ENCODE measurements at places on chromosomes 5 and 9. TPM values are rescaled to one million over a fixed set of nuclear protein-coding genes. Genes with fewer than 3 reads are reported as not detected.

- no peaks in the 10 kb centered on the region for H3K4me1 ChIP-seq
- no peak overlapping the region for H3K27ac ChIP-seq
- DNase-seq: no peak
- no peaks in the 10 kb centered on the region for H3K36me3 ChIP-seq
- H3K4me3 ChIP-seq: no peak overlapping the region
- no peaks in the 10 kb centered on the region for H3K27me3 ChIP-seq
Measured at GRCh38 chr9:4237748-4238511, 61.9 kb downstream of the GLIS3 start.

DNA sequence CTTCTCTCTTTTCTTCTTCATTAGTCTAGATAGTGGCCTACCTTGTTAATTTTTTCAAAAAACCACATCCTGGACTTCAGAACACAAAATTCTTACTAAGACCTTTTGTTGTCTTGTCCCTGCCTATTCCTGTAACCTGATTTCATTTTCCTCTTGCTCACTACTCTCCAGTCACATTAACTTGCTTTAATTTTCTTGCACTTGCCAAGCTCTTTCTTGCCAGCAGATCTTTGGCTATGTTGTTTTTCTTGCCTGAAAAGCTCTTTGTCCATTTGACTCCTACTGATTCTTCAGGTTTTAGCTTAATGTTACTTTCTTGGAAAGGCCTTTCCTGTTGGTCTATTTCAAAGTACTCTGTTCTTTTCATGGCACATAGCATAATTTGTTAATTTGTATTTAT is 356.8 kb downstream of the OSTF1 start:
- H3K4me3 ChIP-seq: no peak overlapping the region
- no peaks in the 10 kb centered on the region for H3K36me3 ChIP-seq
- H3K4me1 ChIP-seq: no peaks in the 10 kb centered on the region
- H3K27me3 ChIP-seq: no peaks in the 10 kb centered on the region
- no peak for DNase-seq

DNA sequence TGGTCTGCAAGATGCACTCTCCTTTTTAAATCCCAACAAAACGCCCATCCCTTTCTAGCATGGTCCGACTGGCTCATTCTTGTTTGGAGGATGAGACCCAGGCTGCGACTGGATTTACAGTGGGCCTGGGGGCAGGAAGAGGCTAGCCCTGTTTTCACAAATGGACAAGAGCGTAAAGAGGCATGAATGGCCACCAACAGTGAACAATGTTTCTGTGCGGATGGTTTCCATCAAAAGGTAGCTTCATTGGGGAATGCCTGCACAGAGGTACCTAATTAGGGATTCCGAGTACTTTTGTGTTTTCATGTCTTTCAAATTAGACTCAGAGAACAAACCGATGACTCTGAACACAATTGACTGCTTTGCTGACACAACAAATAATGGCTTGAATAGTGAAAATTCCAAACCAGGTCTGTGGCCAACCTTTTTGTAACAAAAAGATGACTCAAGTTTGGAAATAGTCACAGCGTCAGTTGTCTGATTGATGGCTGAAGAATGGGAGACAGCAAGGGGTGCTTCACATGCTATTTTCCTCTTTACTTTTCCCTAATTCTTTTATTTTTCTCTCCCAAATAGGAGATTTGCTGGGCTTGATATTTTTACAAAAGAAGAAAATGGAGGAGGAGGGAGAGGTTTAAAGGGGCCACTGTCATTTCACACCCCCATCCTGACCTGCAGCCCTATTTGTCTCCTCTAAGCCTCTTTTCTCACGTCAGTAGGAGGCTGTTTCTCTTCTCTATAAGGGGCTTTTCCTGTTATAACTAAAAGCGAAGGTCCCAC is 208.1 kb upstream of the S1PR3 start:
- H3K27me3 ChIP-seq: no peaks in the 10 kb centered on the region
- no peak for DNase-seq
- peaks cover 16% of the 10 kb centered on the region for H3K4me1 ChIP-seq
- H3K27ac ChIP-seq: no peak overlapping the region
- no peak overlapping the region for H3K4me3 ChIP-seq

Gene OR1L6
- not detected for total RNA-seq

DNA sequence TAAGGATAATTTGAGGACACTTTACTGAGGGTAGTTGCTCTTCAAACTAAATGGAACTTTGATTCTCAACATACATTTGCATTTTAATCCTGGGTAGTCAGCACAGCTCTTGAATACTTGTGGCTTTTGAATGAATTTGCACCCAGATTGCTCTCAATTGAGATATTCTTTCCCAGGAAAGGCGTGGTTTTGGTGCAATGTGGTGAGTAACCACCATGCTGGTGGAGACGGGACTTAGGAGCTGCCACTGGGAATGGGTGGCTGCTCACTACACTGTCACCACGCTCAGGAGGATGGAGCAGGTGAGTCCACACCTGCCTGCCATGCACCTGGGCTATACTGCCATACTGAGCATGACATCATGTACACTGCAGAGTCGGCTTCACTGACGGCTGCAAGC is 99.2 kb downstream of the IRX1 start:
- no peaks in the 10 kb centered on the region for H3K27me3 ChIP-seq
- H3K4me1 ChIP-seq: no peaks in the 10 kb centered on the region
- DNase-seq: no peak
- no peak overlapping the region for H3K4me3 ChIP-seq
- no peaks in the 10 kb centered on the region for H3K36me3 ChIP-seq

GRCh38 chr5:37801521-37801920 is 38.3 kb downstream of the GDNF start:
- no peaks in the 10 kb centered on the region for H3K4me1 ChIP-seq
- no peak overlapping the region for H3K27ac ChIP-seq
- H3K36me3 ChIP-seq: no peaks in the 10 kb centered on the region
- H3K27me3 ChIP-seq: no peaks in the 10 kb centered on the region
- DNase-seq: no peak

Gene ANXA1
- total RNA-seq: 90.1 TPM

GRCh38 chr9:21053851-21054250 is 22.4 kb upstream of the HACD4 start:
- no peaks in the 10 kb centered on the region for H3K4me1 ChIP-seq
- no peak overlapping the region for H3K27ac ChIP-seq
- H3K27me3 ChIP-seq: no peaks in the 10 kb centered on the region
- no peak overlapping the region for H3K4me3 ChIP-seq

Gene INSL6
- not detected for total RNA-seq

GRCh38 chr9:125839317-125839716 is 92.1 kb downstream of the PBX3 start:
- H3K36me3 ChIP-seq: no peaks in the 10 kb centered on the region
- DNase-seq: no peak
- no peaks in the 10 kb centered on the region for H3K27me3 ChIP-seq
- peaks cover 35% of the 10 kb centered on the region for H3K4me1 ChIP-seq

- H3K27ac ChIP-seq: peak overlapping the region; percentile 94
- no peaks in the 10 kb centered on the region for H3K27me3 ChIP-seq
- H3K4me3 ChIP-seq: peak overlapping the region; percentile 91
- H3K36me3 ChIP-seq: no peaks in the 10 kb centered on the region
Measured at GRCh38 chr9:33043671-33044070, 18.6 kb downstream of the DNAJA1 start.

Gene SPACA9
- total RNA-seq: 11.4 TPM

- H3K4me1 ChIP-seq: no peaks in the 10 kb centered on the region
- H3K27me3 ChIP-seq: no peaks in the 10 kb centered on the region
- no peaks in the 10 kb centered on the region for H3K36me3 ChIP-seq
- H3K27ac ChIP-seq: no peak overlapping the region
Measured at GRCh38 chr5:90051756-90052155, 357.8 kb downstream of the CETN3 start.

DNA sequence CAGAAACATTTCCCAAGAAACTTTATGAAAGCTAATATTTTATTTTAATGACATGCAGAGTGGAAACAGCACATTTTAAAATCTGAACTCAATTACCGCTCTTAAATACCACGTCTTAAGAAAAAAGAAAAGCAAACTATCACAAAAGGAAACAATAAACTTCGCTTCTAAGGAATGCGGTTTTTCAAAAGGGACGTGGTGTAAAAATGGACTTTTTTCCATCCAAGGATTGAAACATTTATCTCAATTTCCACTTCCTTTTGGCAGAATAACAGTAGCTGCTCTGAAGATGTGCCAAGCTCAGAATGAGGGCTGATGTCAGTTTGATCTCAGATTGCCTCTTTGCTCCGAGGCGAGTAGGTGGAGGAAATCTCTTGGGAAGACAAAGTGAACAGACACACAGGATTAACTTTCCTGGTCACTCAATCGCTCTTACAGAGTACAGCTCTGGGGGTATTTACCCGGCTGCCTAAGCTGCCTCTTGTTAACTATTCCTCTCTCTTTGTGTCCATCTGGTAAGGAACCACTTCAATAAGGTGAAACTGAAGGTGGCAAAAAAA is 158.5 kb downstream of the TRPM6 start:
- no peak overlapping the region for H3K27ac ChIP-seq
- H3K36me3 ChIP-seq: no peaks in the 10 kb centered on the region
- no peaks in the 10 kb centered on the region for H3K4me1 ChIP-seq
- peak overlapping the region; percentile 42 for H3K4me3 ChIP-seq
- no peaks in the 10 kb centered on the region for H3K27me3 ChIP-seq
- DNase-seq: peak; percentile 24

Measured in adrenal gland (tissue), 19 donors.